ENCODE measurements at places on chromosomes 5 and 9.

- no peak for DNase-seq
Measured at GRCh38 chr9:19026375-19026774, 6.6 kb downstream of the SAXO1 start.

- DNase-seq: no peak
Measured at GRCh38 chr9:80326105-80326504, 754.3 kb downstream of the TLE4 start.

GRCh38 chr5:82748688-82749460, 328.3 kb downstream of the TMEM167A start:
- DNase-seq: no peak

DNA sequence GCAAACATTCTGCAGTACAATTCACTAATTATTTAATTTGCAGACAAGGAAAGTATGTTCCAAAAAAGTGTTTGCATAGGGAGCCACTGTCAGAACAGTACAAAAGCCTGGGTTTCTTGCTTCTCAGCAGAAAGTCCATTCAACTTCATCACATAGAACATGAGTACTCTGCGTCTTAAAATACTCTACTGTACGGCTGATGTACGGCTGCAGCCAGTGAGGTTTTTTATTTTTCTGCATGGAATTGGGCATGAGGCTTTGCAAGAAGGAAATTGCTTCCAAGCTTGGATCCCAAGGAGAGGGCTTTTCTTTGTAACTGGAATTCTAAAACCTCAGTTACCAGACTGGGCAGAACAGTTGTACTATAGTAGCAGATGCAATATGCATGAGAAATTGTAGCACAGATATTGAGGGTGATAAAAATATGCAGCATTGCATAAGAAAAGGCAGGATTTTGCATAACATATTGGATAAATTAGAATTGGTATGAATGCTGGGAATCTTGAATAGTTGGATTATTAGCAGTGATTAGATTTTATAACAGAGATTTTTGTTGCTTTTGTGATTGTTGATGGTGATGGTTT, 178.1 kb upstream of the CDH9 start:
- DNase-seq: no peak

DNA sequence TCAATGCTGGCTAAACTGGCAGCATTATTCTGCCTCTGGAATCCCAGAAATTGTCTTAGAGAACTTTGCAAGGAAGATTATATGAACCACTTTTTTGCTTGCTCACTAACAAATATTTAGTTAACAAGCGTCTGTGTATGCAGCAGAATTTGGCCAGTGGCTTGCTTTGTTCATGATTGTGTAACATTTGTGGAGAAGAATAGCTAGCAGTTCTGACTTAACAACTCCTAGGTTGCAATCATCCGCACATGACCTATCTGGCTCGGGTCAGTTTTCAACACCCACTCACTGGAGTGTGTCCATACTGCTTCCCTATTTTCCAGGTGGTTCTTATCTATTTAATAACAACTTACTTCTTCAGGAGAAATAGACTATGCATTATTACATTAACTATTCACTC, 98.5 kb downstream of the SNX18 start:
- DNase-seq: no peak

DNA sequence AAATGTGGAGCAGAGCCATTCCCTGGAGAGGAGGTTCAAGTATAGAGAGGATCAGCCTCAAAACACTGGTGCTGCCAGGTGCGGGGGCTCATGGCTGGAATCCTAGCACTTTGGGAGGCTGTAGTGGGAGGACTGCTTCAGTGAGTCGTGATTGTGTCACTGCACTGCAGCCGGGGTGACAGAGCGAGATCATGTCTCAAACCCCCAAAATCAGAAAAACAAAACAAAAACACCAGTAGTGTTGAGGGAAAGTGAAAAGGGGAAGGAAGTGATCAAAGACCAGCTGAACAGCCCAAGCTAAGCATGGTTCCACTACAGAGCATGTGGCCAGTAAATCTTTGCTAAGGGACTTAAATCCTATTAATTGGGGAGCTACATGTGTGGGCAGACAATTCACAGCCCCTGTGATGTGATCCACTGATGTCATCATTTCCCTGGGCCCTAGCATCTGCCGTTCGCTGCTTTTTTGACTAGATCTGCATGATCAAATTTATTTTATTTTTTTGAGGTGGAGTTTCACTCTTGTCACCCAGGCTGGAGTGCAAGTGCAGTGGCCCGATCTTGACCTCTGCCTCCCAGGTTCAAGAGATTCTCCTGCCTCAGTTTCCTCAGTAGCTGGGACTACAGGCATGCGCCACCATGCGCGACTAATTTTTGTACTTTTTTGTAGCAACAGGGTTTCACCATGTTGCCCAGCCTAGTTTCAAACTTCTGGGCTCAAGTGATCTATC, 2.7 kb upstream of the PCBD2 start:
- no peak for DNase-seq

DNA sequence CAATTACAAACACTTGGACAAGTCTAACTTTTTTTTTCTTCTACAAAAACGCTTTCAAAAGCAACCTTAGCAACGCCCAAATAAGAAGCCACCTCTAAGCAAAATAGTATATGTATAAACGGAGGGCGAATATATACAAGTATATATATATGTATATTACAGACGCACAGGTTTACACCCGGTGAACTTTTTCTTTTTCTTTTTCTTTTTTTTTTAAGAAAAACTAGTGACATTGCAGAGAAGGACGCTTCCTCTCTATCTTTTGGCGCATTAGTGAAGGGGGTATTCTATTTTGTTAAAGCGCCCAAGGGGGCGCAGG, 200 bp downstream of the NPR3 start:
- DNase-seq: no peak

- no peak for DNase-seq
Measured at GRCh38 chr9:23665635-23666034, 160.4 kb downstream of the ELAVL2 start.

DNA sequence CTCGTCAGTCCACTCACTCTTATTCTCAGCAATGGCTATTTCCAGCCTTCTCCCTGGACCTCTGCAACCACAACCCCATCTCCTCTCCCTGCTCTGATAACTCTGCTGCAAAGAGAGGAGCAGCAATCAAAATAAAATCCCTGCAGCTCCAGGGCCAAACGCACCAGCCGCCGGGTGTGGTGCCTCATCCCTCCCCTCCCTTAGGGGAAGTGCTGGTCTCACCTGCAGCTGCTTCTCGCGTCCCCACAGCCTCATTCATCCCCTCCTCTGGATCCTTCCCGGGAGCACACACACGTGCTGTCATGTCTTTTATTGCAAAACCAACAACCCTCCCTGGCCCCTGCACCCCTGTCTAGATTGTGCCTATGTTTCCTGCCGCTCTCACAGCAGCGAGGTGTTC, 77.8 kb downstream of the TENT4A start:
- DNase-seq: no peak

DNA sequence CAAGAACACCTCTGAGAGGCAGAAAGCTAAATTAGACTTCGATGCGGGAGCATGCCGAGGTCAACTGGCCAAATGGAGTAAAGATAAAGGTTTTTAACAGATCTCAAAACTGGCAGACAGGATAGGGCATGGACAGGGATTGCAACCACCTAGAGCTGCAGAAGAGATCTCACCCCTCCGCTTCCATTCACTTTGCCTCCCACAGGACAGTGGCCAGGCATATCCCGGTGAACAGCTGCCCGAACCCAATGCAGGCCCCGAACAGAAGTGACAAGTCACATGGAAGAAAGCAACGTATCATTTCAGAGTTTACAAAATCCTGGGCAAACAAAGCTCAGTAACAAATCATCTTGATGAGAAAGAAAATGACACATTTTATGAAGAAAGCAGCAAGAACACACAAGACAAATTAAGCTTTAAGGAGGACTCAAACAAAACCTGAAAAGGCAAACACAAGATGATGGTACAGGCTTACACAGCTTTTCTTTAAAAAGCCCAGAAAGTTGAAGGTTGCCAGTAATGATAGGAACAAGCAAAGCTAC, 18.4 kb downstream of the RNF130 start:
- DNase-seq: no peak

DNA sequence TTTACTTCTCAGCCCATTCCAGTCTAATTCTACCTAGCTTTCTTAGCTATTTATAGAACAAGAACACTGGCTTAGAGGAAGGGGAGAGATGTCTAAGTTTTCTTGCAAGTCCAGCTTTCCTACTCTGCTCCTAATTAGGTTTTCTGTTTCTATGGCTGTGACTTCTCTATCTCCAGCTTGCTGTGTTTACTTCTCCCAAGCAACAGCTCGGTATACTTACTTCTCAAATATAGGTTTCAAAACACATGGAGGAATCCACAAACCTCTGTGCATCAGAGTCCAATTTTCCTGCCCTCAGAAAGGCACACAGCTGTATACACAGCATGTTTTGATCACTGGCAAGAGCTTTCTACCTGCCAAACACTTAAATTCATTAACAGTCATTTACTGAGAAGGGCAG, 17.4 kb upstream of the HMGCR start:
- DNase-seq: no peak

DNA sequence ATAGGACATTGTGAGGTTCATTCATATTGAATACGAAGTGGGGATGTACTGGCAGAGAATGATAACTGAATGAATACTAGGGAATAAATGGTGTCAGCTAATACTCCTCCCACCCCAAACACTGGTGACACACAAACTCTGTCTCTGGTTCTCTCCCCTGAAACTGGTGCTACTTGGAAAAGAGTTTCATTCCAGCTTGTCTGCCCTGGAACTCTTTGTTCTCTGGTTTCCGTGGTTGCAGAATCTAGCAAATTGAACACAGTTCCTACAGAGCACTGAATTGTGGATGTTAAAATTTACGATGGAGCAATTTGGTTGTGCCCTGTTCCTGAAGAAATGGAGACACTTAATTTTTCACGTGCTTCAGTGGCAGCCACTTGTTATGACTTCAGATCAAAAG, 181.7 kb downstream of the KCTD16 start:
- no peak for DNase-seq

DNA sequence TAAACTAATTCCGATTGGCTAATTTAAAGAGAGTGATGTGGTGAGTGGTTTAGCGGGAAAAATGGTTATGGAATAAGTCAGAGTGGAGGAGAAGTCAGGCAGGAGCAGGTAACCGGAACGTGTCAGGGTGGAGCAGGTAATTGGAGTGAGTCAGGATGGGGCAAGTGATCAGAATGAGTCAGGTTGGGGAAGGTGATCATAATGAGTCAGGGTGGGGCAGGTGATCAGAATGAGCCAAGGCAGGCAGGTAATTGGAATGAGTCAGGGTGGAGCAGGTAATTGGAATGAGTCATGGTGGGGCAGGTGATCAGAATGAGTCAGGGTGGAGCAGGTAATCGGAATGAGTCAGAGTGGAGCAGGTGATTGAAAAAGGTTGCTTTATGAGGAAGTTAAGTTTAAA, 101.4 kb downstream of the TMEM167A start:
- no peak for DNase-seq

- DNase-seq: no peak
Measured at GRCh38 chr9:13607481-13608441, 328.3 kb upstream of the MPDZ start.

GRCh38 chr9:100029251-100029650, 69.5 kb downstream of the ERP44 start:
- DNase-seq: no peak

DNA sequence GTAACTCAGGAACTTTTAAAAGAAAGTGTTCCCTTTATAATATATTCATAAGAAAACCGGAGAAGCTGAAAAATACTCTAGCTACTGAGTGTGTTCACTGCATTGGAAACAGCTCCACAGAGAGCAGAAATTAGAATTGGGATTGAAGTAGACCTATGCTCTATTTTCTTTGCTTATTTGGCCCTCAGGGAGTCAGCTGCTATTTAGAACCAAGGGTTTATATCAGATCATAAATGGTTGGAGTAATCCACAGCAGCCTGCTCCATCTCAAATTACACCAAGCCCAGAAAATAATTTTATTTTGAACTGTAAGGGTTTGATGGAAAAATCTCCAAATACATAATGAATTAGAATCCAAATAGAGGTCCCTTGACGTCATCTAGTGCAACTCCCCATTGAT, 202.6 kb downstream of the ADAMTSL1 start:
- no peak for DNase-seq

- DNase-seq: no peak
Measured at GRCh38 chr5:107319901-107320300, 350.8 kb downstream of the EFNA5 start.

DNA sequence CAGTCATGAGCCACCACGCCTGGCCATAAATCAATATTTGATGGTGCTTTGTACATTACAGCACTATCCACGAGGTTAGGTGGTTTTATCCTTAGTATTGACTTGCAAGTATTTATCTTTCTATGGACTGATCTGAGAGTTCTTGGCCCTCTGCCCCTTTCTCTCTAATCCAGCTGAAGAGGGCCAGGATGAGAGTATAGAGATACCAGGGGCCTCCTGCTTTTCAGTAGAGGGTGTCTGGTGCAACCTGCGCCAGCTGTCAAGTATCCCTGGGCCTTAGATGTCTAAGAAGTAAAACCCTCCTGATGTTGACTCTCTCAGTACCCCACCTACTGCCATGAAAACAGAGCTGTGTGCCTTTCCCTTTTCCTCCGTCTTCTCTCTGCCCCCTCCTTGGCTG, 153.4 kb downstream of the SLIT3 start:
- DNase-seq: no peak

DNA sequence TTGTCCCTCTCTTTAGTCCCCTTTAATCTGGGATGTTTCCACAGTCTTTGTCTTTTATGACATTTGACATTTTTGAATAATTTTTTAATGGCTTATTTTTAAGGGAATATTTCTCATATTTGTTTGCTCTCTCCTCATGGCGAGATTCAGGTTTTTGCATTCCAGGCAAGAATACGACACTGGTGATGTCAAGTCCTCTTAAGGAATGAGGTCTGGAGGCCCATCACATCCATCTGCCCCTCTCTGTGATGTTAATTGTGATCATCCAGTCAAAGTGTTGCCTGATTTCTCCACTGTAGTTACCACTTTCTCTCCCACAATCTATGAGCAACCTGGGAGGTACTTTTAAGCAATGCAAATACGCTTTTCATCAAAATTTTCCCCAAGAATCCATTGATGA, 193.2 kb downstream of the MAST4 start:
- DNase-seq: no peak

DNA sequence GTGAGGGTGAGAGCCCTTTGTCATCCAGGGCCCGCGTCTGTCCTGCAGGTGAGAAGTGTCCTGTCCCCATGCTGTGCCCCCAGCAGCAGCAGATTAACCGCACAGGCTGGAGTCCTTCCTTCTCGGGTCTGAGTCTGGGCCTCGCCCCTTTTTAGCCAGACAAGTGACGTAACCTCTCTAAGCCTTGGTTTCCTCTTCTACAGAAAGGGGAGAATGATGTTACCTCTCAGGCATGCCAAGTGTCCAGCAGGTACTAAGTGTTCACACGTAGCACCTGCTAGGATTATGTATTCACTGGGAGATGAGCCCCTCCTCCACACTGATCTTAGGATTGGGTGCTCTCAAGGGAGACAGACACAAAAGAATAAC, 6.9 kb downstream of the NEURL1B start:
- DNase-seq: no peak

- no peak for DNase-seq
Measured at GRCh38 chr5:56922922-56923321, 13.5 kb downstream of the SETD9 start.

Data from esophagus squamous epithelium (tissue), 5 donors.